Bronchial epithelial cell (primary cell): ENCODE measurements at places on chromosomes 2 and 18. TPM values are rescaled to one million over a fixed set of nuclear protein-coding genes. Genes with fewer than 3 reads are reported as not detected.
A peak's percentile ranks its signal among the peaks of the same experiment; 100 is the strongest.

- no peak for DNase-seq
Observed at GRCh38 chr2:30990176-30990575, 148.1 kb downstream of the GALNT14 start.

DNA sequence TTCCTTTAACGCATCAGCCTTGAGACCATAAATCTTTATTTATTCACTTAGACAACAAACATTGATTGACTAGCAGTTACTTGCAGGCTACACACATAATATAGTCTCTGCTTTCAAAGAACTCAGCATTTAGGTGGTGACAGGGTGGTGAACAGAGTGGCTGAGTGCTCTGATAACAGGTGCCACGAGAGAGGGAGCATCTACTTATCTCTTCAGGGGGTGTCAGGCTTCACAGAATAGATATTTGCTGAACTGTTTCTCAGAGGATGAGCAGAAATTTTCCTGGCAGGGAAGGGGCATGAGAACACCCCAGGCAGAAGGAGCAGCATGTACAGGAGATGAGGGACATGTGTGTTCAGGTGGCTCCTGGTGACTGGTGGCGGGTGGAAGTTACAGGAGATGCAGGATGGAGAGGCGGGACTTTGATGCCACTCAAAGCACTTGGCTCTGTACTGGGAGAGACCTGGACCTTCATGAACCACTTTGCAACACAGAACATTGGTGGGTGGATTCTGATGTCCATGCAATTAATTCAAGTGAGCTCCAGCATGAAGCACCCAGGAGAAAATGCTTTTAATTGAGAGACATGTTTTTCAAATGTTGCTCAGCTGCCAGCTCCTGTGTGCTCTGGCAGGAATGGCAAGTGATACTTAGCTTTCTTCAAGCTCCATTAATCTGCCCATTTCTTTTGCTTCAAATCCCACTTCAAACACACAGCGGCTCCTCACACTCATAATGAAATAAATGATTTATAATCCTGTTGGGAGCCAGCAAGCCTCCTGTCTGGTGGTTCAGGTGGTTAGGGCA, 248.9 kb downstream of the MYCN start:
- no peak for DNase-seq

FAM237A gene
- total RNA-seq, result not detected in 2 replicates

GRCh38 chr18:11500153-11501122, 109.0 kb upstream of the SLC35G4 start:
- peak; percentile 95 for DNase-seq

MARS2 gene
- 5.9 and 6.6 TPM in 2 replicates for total RNA-seq
